ENCODE measurements at places on chromosomes 4 and X.

- peak; percentile 6 for DNase-seq
These were observed 9.8 kb downstream of the SPP1 start for GRCh38 chr4:87985097-87985886.

DNA sequence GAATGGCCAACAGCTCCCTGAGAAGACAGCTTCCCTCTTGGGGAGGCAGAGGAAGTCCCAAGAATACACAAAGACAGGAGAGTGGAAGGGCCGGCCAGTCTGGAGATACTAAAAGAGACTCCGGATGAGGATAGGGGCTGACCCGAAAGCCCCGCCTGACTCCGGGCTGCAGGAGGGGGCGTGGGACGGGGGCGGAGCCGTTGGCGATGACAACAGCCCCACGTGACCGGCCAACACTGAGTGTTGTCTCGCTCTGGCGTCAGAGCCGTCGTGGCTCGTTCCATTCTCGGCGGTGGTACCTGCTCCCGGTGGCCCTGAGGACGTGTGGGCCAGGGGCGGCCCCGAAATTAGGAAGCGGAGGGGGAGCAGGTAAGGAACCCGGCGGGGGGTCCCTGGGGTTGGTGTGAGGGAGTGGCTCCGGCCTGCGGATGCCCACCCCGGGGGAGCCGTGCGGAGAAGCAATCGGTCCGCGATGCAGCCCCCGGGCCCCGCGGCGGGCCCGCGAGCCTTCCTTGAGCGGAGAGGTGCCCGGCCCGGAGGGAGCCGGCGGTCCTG, at the start of gene BEX4:
Gene BEX4, plus strand, starts transcription at position 239 of the 555 bp plus-strand sequence. CDS start 1,046 bp downstream, outside the sequence.
- DNase-seq, result peak; percentile 76

- DNase-seq, result peak; percentile 65
These were observed at the start of gene ITM2A for GRCh38 chrX:79366873-79367749. Gene ITM2A, minus strand, starts transcription at chrX:79367334. Its CDS starts 119 bp downstream, at chrX:79367215.

DNA sequence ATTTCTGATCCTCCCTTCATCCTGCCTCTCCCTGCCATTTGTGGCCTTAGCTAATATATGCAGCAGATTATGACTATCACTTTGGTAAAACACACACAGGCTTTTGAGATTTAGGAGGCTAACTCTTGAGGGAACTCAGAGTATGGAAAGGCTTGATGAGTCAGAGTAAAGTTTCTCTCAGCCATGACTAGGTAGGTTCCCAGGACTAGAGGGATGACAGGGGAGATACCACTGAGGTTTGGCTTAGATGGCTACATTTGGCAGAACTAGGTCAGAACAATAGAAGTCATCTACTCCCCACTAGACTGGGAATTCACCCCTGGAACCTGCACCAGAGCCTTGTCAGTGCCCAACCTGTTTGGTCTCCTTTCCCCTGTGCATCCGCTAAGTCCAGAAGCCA, 585.7 kb downstream of the TLL1 start:
- no peak for DNase-seq
